Stimulated activated naive CD8-positive, alpha-beta T cell treated with anti-CD3 and anti-CD28 coated beads, Interleukin-15, amount 100 ng/mL, for 72 hours (primary cell): ENCODE measurements at places on chromosomes 12 and 14.

DNA sequence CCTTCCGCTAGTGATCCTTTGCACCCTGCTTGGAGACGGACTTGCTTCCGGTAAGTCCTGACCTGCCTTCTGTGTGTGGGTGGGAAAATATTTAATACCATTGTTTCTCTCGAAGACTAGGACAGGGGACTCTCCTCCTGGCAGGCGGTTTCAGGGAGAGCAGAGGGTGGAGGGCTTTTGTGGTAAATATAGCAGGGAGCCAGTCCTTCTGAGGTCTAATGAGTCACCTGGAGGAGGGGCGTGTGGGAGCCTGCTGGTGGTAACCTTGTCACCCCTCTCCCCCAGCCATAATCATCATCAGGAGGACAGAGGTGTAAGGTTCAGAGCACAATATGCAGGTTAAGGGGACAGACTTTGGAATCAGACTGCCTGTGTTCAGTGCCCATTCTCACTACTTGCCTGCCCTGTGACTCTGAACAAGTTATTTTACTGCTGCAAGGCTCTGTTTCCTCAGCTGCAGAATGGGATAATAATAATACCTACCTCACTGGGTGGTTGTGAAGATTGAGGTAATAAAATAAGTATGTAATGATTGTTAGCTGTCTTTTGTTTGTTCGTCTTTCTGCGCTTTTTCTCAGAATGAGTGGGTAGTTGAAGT lies 47.4 kb downstream of the SUSD6 start:
- no peak for DNase-seq

GRCh38 chr12:100075598-100075997 lies 67.1 kb downstream of the BLTP3B start:
- DNase-seq: no peak

- no peak for DNase-seq
Observed at GRCh38 chr14:102772781-102773570, 4.3 kb upstream of the TRAF3 start.

DNA sequence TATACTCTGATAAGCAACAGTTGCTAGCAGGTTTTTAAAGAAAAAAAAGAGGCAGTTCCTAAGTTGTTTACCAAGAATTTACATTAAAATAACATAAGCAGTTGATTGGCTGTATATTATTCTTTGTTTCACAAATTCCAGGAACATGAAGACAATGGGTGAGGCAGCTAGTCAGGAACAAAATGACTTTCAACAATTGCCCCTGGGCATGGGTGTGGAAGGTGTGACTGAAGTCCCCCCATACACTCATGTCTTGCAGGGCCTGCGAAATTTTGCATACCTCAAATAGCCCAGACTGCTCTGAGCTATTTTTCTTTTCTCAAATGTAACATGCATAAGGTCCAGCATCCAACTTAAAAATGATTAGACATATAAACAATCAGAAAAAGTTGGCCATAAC lies 267.2 kb upstream of the DIO3 start:
- DNase-seq: no peak

DNA sequence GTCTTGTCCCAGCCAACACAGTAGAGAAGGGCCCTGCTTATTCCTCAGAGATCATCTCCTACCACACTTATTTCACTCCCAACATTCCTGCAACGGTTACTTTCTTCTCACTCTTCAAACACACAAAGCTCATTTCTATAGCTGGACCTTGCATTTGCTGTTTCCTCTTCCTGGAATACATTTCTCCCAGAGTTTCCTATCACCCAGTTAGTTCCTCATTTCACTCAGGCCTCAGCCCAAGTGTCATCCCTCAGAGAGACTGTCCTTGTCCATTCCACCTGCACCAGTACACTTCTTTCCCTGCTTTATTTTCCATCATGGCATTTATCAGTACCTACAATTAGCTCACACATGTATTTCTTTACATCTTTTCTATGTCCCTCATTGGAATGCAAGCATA lies 14.7 kb upstream of the STK38L start:
- DNase-seq: no peak

DNA sequence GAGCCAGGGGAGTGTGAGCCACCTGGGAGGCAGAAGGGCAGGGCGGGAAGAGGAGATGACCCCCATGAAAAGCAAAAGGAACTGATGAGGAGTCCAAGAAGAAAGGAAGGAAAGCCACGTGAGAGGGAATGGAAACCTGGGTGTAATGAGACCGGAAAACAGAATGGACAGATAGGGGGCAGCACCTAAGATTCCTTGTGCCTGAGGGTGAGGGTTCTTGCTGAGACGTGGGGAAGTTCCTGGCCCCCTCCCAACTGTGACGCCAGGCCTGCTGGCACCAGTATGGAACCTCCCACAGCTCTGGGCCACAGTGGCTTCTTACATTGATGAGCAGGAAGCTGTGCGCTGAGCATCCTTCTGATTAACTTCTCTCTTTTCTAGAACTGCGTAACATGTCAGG lies 30.8 kb downstream of the TTC7B start:
- no peak for DNase-seq

- DNase-seq: no peak
Observed at GRCh38 chr14:78292003-78292402, 121.8 kb downstream of the NRXN3 start.

DNA sequence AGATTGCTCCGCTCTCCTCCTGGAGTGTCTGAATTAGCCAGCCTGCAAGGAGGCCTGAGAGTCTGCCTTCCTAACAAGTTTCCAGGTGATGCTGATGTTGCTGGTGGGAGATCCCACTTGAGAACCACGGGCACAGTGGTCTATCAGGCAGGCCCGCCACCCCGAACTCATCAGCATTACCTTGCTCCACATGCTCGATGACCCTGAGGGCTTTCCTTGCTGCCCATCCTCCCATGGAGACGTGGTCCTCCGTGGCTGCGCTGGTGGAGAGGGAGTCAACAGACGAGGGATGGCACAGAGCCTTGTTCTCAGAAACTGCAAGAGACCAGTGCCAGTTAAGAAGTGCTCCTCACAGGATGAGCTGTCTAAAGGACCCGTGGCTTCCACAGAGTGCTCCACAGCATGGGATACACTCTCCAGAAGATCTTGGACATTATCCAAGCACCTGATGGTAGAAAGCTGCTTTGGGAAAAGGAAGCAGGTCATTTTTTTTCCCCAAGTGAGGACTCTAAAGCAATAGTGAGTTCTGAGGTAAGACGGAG lies 18.3 kb downstream of the HAL start:
- no peak for DNase-seq

DNA sequence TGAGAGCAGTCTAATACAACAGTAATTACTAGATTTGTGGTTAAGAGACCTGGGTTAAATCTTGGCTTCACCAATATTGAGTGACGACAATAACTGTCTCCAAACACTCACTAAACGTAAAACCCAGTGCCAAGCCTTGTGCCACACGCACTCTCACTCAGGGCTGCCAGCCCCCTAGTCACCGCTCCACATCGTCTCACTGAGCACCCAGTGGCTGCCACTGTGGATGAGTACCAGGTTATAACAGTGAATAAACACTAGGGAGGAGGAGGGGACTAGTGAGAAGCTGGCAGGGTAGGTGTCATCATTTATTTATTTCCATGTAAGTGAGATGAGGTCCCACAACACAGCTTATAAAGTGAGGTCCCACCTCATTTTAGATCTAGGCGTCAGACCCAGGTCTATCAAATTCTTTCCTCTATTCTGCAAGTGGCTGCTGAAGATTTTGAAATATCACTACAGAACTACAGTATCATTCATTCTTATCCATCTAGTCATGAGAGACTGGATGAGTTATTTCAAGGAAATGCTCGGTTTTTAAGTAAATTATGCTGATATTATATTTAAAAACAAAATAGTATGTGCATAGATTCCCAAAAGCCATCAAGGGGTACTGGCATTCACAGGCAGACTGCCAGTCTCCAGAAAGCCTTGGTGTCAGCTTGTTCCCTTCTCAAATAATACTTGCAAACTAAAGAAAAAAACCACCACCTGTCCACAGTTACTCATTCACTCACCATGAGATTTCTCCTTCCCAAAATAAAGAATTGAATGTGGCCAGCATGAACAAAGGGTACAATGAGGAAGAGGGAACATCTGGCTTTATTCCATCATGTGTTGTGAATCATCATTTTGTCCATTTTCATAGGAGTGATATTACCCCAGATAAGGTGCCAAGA lies 84.0 kb downstream of the PTPN21 start:
- no peak for DNase-seq

DNA sequence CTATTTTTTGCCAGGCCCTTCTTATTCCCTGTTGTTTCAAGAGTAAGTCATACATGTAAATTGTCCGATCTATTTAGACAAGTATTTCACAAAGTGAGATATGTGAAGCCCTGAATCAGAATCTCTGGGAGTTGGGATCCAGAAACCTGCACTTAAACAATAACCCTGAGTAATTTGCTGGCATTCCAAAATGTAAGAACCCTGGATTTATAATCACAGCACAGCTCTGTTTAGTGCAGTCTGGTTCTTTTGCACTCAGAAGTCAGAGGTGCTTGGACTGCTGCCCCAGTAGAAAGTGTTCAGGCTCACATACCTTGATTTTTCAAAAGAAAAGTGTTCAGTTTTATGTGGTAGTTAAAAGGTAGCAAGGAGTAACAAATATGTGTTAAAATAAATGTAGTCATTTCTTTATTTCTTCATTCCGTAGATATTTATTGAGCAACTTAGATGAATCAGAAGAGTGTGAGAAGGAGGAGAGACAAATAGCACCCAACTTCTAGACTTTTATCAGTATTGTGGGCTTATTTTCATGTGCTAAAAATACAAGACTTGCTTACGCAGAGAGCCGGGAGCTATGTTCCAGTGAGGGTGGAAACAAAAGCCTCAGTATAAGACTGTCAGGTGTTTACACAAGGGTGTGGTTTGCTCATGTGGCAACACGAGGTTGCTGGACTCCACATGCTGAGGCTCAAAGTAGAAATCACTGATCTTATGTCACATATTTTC lies 70.1 kb downstream of the SYNE2 start:
- no peak for DNase-seq

DNA sequence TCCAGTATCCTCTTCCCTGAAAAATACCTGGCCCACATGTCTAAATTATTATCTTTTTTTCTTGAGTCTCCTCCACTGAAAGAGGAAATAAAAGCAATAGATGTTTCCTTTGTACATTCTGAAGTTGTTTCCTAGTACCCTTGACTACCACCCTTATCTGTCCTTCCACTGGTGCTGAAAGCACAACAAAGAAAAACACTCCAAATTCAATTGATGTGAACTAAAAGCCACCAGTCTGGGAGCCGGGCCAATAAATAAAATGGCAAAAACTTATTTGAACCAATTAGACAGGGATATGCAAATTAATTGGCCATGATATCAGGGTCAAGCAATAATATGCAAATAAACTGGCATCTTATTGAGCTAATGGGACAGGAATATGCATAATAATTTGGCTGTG lies 330.5 kb downstream of the PAWR start:
- no peak for DNase-seq

DNA sequence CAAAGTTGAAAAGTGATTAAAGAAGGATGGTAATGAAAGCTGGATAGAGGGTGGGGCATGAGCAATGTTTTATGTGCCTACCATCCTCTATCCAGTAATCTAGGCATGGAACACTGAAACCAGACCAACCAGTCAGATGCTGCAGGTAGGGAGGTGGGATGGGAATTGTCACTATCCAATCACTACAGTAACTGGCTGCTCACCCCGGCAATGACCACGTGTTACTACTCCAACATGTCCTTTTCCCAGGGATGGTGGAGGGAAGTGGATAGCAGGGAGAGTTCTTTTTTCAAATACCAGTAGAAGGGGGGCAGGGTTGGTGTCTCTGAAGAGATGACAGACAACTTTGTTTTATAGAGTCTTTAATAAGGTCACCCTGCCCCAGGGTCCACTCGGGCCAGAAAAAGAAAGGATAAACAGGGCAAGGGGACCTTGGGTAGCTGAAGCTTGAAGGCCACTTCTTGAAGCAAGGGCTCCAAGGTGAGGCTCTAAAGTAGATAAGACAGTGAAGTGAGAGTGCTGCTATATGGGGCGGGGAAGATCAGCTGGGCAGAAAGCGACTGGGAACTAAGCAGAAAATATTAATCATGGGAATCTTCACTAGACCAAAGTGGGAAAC lies 14.7 kb upstream of the CDH24 start:
- DNase-seq: no peak

DNA sequence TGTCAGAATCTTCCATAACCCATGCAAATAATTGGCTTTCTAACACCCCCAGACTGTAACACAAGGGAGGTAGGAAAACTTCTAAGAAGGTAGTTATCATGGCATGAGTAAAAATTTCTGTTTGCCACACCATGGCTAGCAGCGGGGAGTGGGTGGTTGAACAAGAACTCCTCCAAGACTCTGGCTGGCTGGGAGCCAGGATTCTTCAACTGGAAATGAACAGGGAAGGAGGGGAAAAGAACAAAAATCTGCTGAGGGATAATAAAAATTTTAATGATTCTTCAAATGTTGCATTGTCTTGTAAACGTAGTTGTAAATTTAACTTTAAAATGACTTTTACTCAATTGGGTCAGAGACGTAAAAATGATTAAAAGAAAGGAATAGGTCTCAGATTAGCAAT lies 78.9 kb downstream of the AKAP6 start:
- no peak for DNase-seq

GRCh38 chr14:53651096-53651740 lies 305.4 kb downstream of the BMP4 start:
- DNase-seq: no peak

DNA sequence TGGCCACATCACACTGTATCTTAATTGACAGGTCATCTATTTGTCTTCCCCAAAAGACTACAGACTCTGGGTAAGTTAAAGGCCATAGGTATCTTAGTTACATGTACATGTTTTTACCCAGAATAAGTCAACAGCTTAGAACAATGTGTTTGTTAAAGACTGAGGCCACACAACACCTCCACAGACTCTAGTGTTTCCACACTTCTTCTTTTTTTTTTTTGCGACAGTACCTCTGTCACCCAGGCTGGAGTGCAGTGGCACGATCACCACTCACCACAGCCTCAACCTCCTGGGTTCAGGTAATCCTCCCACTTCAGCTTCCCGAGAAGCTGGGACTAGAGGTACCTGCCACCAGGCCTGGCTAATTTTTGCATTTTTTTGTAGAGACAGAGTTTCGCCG lies 1.3 kb downstream of the GPN3 start:
- DNase-seq: no peak

DNA sequence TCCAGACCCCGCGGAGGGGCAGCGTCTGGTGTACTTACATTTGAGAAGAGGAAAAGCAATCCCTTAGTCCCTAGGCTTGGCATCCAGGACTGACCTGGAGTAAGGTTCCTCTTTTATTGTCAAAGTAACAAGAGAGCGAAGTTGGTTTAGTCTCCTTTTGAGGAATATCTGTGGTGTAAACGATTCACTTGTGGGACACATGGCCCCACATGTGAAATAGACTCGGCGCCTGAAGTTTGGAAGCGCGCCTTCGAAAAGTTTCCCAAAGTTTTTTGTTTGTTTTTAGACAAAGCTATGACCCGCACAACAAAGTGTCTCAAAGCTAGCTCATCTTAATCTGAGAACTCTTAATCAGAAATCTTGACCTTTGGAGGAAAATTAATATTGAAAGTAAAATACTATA lies 744 bp downstream of the STYX start:
- DNase-seq: no peak

- no peak for DNase-seq
Observed at GRCh38 chr14:90276646-90277367, 20.5 kb downstream of the PSMC1 start.

DNA sequence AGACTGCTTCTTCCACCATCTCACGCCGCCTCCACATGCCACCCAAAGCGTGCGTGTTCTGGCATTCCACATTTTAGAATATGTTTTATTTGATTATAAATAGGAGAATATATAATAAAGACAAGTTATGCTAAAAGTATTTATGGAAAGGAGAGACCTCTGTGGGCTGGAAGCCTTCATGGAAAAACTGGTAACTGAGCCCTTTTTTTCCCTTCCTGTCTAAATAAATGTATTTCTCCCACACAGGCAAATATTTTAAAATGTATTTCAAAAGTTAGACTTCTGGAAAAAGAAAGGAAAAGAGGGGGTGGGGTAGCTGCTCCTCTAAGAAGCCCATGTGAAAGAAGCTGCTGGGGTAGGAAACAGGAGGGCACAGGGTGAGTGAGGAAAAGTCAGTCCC lies 16.1 kb upstream of the NR4A1 start:
- no peak for DNase-seq
